ENCODE measurements at places on chromosomes 2 and 18.
A peak's percentile ranks its signal among the peaks of the same experiment; 100 is the strongest.

DNA sequence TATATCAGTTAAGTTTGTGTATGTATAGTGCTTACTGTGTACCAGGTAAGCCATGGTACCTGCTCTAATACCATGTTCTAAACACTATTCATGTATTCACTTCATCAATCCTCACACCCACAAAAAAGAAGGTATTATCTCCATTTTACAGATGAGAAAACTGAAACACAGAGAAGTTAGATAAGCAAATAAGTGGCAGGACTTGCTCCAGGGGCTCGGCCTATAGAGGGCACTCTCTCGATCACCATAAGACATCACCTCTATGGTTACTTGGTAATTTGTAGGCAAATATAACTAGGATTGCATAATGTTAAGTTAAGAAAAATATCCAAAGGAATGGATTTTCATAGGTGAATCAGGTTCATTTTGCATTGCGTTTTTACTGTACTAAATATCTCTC lies 118.1 kb upstream of the FN1 start:
- DNase-seq, result no peak

- DNase-seq, result no peak
These were observed 138.1 kb downstream of the WDR7 start for GRCh38 chr18:56789004-56789888.

DNA sequence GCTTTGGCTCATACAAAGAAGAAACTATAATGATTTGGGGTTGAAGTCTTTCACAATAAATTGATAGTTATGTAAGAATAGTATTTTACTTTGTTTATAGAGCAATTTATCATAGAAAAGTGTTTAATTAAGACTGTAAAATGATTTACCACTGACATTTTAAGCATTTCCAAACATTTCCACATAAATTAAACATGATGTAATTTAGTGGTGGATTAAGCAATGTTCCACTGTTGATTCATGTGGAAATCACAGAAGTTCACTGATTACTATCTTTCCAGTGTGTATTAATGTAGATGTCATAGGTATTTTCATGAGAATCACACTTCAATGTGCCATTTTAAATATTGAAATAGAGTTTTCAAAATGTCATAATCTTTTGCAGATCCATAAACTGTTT lies 40.1 kb upstream of the GRB14 start:
- no peak for DNase-seq

DNA sequence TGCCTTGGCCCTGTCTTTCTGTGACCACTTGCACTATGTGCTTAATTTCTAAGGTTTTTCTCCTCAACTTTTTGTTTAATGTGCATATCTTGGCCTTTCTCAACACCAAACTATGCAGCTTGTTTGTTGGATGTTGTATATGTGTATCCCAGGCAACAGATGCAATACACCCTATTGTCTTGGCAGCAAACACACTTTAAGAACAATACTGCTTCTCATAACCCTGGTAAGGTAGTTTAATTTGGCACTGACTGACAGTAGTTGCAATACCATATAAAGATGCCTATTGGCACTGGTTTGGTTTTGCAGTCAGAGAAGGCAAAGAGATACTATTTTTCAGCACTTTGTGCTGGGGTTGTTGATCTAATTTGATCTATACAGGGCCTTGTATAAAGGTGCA lies 360.7 kb upstream of the CWC22 start:
- no peak for DNase-seq

- DNase-seq, result peak; percentile 55
These were observed 296 bp downstream of the TTC21B start for GRCh38 chr2:165953306-165953654.

- DNase-seq, result no peak
These were observed 67.8 kb downstream of the COA5 start for GRCh38 chr2:98540536-98540935.

- no peak for DNase-seq
These were observed 67.0 kb downstream of the FEZ2 start for GRCh38 chr2:36530983-36531354.

GRCh38 chr2:30272761-30273573 lies 41.6 kb downstream of the LBH start:
- no peak for DNase-seq

Measured in NCI-H2107 (cell line).